CD8-positive, alpha-beta memory T cell (primary cell): ENCODE measurements at places on chromosomes 7 and 10. TPM values are rescaled to one million over a fixed set of nuclear protein-coding genes. Genes with fewer than 3 reads are reported as not detected.

- no peaks in the 10 kb centered on the region for H3K36me3 ChIP-seq
- H3K27ac ChIP-seq = no peak overlapping the region
- H3K27me3 ChIP-seq = no peaks in the 10 kb centered on the region
Observed at GRCh38 chr7:111654343-111654742, 92.1 kb upstream of the IMMP2L start.

DNA sequence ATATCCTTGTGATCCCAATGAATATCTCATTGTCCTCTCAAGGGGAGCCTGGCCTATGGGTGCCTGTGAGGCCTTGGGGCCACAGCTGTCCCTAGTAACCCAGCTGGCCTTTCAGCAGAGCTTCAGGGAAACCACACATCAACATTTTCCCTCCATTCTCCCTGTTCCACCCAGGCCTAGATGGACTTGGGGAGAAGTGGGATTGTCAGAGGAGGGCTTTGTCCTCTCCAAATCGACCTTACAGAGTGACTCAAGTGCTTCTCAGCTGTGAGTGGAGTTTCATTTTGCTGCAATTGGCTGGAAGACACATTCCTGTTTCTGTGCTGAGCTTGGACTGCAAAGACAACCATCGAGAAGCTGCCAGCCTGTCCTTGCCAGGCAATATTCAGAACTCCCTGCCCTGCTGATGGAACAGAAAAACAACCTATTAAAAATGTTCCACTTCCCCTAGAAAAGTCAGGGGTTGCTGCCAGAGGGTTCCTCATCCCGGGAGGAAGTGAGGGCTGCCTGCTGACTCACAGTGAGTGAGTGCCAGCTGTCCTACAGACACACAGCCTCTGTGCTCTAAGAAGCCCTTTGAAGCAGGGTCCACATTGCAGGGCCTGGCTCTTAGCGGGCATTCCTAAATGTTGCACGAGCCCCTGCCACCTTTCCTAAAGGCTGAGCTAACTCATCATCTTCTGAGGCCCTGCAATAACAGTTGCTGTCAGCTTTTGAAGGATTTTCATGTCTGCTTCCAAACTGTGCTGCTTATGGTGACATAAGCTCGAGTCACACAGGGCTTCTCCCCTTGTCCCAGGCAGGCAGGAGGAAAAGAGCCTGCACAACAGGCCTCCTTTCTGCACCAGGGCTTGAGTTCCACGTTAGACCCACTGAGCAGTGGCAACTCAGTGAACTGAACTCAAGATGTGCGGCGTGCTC lies 20.5 kb downstream of the STRA8 start:
- no peak overlapping the region for H3K27ac ChIP-seq
- no peak for DNase-seq
- no peak overlapping the region for H3K4me3 ChIP-seq
- H3K4me1 ChIP-seq = no peaks in the 10 kb centered on the region
- no peaks in the 10 kb centered on the region for H3K36me3 ChIP-seq

DNA sequence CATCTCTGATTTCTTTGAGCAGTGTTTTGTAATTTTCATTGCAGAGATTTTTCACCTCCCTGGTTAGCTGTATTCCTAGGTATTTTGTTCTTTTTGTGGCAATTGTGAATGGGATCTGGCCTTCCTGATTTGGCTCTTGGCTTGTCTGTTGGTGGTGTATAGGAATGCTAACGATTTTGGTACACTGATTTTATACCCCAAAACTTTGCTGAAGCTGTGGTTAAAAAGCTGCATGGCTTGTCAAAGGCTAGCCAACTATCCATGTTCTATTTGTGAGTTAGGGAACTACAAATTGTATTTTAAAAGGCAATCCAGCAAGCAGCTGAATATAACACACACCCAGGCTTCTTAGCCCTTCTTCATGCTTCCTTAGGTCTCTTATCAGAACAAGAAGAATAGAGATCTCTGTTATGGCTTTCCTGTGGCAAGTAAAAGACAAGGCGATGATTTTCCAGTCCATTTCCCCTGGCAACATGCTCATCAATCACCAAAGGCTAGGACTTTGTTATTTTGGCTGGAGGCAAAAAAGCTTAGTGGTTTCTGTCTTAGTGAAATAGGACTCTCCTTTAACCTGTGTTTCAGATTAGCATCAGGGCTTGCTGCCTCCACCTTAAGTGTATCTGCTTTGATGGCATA lies 77.5 kb downstream of the CDK6 start:
- no peaks in the 10 kb centered on the region for H3K4me1 ChIP-seq
- H3K4me3 ChIP-seq = no peak overlapping the region
- H3K36me3 ChIP-seq = no peaks in the 10 kb centered on the region
- DNase-seq = no peak
- H3K27me3 ChIP-seq = no peaks in the 10 kb centered on the region

GRCh38 chr10:89373916-89374711 lies 3.7 kb upstream of the IFIT1B start:
- no peak for DNase-seq
- H3K36me3 ChIP-seq = no peaks in the 10 kb centered on the region
- H3K4me3 ChIP-seq = no peak overlapping the region
- no peaks in the 10 kb centered on the region for H3K4me1 ChIP-seq

DNA sequence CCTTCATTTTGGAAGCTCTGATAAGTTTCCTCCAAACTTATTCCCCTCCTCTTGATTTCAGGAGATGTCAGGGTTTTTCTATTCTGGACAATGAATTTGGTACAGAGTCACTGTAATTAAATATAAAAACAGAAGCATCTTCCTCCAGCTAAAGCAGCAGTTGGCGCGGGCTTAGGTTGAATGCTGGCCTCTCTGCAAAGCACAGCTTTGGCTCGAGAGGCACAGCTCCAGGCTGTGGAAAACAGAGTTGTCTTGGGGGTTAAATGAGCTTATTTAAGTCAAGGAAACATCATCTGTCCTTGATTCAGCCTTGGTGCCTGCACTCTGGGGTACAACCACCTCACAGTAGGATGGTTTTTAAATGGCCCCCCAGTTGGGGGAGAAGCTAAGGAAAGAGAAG lies 35.0 kb upstream of the PDCD4 start:
- no peak for DNase-seq
- H3K36me3 ChIP-seq = no peaks in the 10 kb centered on the region

GRCh38 chr7:47698386-47698785 lies 116.5 kb upstream of the TNS3 start:
- no peak for DNase-seq
- no peaks in the 10 kb centered on the region for H3K4me1 ChIP-seq
- no peaks in the 10 kb centered on the region for H3K27me3 ChIP-seq
- H3K4me3 ChIP-seq = no peak overlapping the region
- H3K27ac ChIP-seq = no peak overlapping the region

- no peaks in the 10 kb centered on the region for H3K4me1 ChIP-seq
- no peak for DNase-seq
- no peaks in the 10 kb centered on the region for H3K27me3 ChIP-seq
Observed at GRCh38 chr10:111481261-111481826, 404.5 kb downstream of the ADRA2A start.

DNA sequence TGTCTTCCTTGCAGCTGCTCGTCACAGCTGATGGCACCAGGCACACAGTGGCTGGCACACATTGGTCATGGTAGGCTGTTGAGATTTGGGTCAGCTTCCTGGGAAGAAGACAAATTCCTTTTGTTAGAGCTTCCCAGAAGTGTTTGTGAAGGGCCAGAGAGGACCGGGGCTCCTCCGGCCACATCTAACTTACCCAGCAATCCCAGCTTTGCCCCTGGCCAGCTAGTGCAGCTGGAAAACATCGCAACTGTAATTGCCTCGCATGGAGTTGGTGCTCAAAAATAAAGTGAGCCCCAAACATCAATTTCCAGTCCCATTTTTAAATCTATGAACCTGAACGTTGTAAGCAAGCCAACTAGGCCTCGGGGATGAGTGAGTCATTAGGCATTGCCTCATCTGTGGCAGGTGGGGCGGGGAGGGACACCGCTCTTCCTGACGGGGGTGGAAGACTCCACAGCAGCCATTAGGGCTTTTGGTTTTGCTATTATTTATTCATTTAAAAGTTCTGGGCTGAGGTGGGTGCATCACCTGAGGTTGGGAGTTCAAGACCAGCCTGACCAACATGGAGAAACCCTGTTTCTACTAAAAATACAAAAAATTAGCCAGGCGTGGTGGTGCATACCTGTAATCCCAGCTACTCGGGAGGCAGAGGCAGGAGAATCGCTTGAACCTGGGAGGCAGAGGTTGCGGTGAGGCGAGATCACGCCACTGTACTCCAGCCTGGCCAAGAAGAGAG lies 12.4 kb downstream of the CPA5 start:
- no peaks in the 10 kb centered on the region for H3K27me3 ChIP-seq
- H3K36me3 ChIP-seq = no peaks in the 10 kb centered on the region
- H3K27ac ChIP-seq = no peak overlapping the region
- no peaks in the 10 kb centered on the region for H3K4me1 ChIP-seq
- DNase-seq = no peak

- H3K27ac ChIP-seq = no peak overlapping the region
- H3K4me1 ChIP-seq = no peaks in the 10 kb centered on the region
- DNase-seq = no peak
- no peak overlapping the region for H3K4me3 ChIP-seq
Observed at GRCh38 chr10:121891103-121891502, 36.7 kb downstream of the ATE1 start.

DNA sequence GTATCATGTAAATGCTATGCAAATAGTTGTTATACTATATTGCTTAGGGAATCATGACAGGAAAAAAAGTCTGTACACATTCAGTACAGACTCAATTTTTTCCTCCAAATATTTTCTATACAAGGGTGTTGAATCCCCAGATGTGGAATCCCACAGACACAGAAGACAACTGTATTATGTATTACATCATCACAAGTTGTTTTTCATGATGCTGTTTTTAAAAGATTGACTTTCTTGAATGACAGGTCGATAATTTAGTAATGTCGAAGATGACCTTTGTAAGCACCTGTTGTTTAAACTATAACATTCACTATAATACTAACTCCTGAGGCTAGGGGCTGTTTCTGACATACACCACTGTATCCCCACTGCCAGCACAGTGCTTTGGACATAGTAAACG lies 143.5 kb downstream of the MLLT10 start:
- H3K36me3 ChIP-seq = peaks cover 4% of the 10 kb centered on the region
- no peaks in the 10 kb centered on the region for H3K4me1 ChIP-seq
- no peak overlapping the region for H3K4me3 ChIP-seq
- H3K27me3 ChIP-seq = no peaks in the 10 kb centered on the region

DNA sequence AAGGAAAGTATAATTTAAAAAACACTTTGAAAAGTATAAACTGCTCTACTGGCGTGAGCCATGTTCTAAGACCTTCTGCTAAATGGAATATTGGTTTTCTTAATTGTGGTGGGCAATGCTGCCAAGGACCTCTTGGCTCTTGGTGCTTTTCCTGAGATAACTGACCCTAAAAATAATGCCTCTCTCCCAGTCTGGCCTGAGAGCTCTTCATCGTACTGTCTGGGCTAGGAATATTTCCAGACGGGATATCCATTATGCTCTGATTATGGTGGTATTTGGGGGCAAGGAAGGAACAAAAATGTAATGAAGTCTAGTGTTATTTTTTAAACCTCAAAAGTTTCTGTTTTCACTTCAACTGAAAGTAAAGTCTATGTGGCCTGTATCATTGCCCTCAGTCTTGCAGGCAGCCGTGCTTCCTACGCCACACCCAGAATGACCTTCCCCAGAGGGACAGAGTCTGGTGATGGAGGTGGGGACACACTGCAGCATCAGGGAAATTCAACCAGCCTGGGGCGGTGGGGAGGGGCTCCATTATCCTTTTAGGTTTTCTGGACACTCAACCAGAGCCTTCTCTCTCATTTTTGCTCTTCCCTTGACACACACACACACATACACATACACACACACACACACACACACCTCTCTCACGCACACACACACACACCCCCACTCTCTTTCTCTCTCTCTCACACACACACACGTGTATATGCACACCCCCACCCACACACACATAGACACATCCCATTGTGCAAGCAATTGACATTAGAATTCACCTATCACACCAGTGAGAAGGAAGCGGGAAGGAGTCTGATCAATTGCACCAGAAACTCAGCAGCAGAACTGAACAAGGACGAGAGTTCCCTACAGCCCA lies 99.6 kb downstream of the LRRC18 start:
- H3K36me3 ChIP-seq = no peaks in the 10 kb centered on the region
- no peak for DNase-seq
- H3K27me3 ChIP-seq = no peaks in the 10 kb centered on the region
- H3K4me1 ChIP-seq = no peaks in the 10 kb centered on the region

GRCh38 chr7:45902820-45903219 lies 14.5 kb downstream of the IGFBP1 start:
- H3K4me1 ChIP-seq = no peaks in the 10 kb centered on the region
- H3K27me3 ChIP-seq = no peaks in the 10 kb centered on the region
- no peak overlapping the region for H3K27ac ChIP-seq
- no peak overlapping the region for H3K4me3 ChIP-seq
- DNase-seq = no peak
- H3K36me3 ChIP-seq = no peaks in the 10 kb centered on the region

- no peaks in the 10 kb centered on the region for H3K36me3 ChIP-seq
- H3K4me1 ChIP-seq = no peaks in the 10 kb centered on the region
- H3K27ac ChIP-seq = no peak overlapping the region
- no peaks in the 10 kb centered on the region for H3K27me3 ChIP-seq
- H3K4me3 ChIP-seq = no peak overlapping the region
Observed at GRCh38 chr7:92987538-92987937, 130.2 kb downstream of the SAMD9 start.

GRCh38 chr10:59008452-59008851 lies 168.0 kb upstream of the PHYHIPL start:
- no peak for DNase-seq
- no peak overlapping the region for H3K4me3 ChIP-seq
- no peaks in the 10 kb centered on the region for H3K27me3 ChIP-seq
- H3K4me1 ChIP-seq = no peaks in the 10 kb centered on the region
- no peaks in the 10 kb centered on the region for H3K36me3 ChIP-seq

DNA sequence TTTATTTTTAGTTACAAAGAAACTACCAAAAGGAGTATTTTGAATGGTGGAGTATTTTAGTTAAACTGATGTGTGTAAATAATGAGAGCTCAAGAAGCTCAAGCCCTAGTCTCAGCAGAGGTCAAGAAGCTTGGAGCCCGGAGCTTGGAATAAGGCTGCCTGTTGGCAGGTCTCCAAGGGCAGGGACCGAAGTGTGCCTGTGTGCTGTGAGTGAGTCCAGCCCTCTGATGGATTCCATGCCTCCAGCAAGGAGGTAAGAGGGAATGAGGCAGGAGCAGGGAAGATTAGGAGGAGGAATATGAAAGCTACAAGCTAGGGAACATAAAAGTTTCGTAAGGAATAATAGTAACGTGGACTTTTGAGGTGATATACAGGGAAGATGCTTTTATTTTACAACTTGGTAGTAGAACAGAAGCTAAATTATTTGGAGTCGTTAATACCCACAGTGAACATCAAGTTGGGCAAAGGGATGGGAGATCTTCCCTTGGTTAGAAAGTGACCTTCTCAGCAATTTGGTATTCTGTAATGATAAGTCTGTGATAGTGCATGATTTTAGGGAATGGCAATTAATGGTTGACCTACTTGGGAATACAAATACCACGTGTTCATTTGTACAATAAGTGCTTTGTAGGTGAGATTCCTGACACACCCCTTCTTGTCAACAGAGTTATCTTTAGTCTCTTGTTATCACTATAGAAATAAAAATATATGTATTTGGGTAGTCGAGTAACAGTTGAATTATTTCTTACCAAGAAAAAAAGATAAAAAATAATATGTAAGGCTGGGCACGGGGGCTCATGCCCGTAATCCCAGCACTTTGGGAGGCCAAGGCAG lies 4.6 kb downstream of the SEC23IP start:
- H3K27me3 ChIP-seq = no peaks in the 10 kb centered on the region
- DNase-seq = no peak
- H3K4me1 ChIP-seq = peaks cover 23% of the 10 kb centered on the region

Gene FRMPD2
- total RNA-seq = not detected

Gene PIP
- not detected for total RNA-seq

Gene FGFR2
- total RNA-seq = 0.13 TPM

Gene DKK1
- total RNA-seq = not detected
